ENCODE measurements at places on chromosomes 5 and 9. TPM values are rescaled to one million over a fixed set of nuclear protein-coding genes. Genes with fewer than 3 reads are reported as not detected.

Gene ANAPC2
- 20.8 TPM for total RNA-seq

Gene QRFP
- not detected for total RNA-seq

Gene BNC2
- 0.85 TPM for total RNA-seq

Gene KIAA0825
- total RNA-seq, result 1.1 TPM

Gene LECT2
- not detected for total RNA-seq

Gene GRXCR2
- total RNA-seq, result not detected

Gene LMX1B
- total RNA-seq, result 1.2 TPM

Gene ZNF483
- total RNA-seq, result 1.8 TPM

Gene ANKRD55
- not detected for total RNA-seq

Gene N4BP3
- total RNA-seq, result 3.6 TPM

Gene FKBP15
- total RNA-seq, result 23.6 TPM

Gene CHMP5
- total RNA-seq, result 94.8 TPM

Gene STPG3
- not detected for total RNA-seq

Gene LRRC26
- total RNA-seq, result not detected

Gene GMCL2
- not detected for total RNA-seq

Gene GLIPR2
- 2.4 TPM for total RNA-seq
